ENCODE measurements at places on chromosomes 12 and 14.

DNA sequence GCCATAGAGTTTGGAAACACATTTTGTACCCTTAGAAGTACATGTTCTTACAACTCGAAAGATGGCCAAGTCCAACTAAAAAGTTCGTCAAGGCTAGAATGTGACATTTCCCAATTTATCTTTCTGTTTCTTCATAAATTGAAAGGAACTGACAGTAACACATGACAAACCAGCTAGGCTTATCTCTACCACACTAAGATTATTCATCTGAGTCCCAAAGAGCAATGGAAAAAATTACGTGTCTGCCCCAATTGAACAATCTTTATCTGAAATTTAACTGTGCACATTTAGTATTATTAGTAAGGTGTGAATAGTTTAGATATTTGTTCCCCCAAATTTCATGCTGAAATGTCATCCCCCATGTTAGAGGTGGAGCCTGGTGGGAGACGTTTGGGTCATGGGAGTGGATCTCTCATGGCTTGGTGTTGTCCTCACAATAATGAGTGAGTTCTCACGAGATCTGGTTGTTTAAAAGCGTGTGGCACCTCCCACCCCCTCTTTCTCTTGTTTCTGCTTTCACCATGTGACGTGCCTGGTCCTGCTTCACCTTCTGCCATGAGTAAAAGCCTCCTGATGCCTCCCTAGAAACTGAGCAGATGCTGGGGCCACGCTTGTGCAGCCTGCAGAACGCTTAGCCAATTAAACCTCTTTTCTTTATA is 13.3 kb downstream of the CPM start:
- DNase-seq: no peak

GRCh38 chr12:62728741-62729140 is 206.2 kb downstream of the PPM1H start:
- no peak for DNase-seq

GRCh38 chr14:63605041-63605532 is 36.6 kb downstream of the WDR89 start:
- no peak for DNase-seq

DNA sequence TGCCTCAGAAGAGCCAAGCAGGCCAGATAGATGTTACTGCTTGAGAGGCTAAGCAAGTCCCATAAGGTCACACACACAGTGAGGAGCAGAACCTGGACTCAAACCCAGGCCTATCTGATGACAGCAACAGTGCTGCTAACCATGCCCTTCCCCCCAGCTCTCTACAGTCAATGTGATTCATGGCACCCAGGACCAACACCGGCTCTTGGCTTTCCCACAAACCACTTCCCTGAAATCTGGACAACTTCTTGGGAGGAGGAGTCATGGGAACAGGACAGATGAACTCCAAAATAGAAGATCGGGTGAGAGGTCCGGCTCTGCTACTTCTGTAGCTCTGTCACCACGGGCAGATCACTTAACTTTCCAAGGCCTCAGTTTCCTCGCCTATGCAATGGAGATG is 716 bp upstream of the PTGDR start:
- DNase-seq: no peak

- no peak for DNase-seq
These were observed 45.6 kb downstream of the TRMT5 start for GRCh38 chr14:60935319-60935718.

GRCh38 chr14:42470427-42470719 is 863.7 kb downstream of the LRFN5 start:
- DNase-seq: no peak

DNA sequence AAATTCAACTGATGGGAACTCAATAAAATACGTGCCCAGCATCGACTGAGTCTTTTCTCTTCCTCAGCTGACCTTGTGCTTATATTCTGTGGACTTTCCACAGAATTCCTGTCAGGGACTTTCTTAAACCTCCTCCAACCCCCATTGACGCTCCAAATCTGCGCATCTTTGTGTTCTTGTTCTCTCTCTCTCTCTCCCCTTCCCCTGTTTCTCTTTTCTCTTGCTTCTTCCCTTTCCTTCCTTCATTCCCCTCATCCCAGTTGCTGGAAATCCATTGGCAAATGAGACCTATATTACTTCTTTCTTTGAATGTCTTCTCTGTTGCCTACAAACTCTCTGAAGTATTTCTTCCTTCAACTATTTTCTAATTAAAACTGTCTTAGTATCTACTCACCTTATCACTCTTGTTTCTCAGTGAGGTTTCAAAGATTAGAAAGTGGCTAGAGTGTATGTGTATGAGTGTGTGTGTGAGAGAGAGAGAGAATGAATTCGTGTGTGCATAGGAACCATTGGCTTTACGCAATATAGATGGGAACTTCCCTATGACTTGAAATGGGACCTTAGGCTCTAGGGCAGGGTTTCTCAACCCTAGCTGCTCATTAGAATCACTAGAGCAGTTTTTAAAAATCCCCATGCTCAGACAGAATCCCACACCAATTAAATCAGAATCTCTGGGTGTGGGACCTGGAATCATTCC is 41.8 kb upstream of the DHRS7 start:
- no peak for DNase-seq

DNA sequence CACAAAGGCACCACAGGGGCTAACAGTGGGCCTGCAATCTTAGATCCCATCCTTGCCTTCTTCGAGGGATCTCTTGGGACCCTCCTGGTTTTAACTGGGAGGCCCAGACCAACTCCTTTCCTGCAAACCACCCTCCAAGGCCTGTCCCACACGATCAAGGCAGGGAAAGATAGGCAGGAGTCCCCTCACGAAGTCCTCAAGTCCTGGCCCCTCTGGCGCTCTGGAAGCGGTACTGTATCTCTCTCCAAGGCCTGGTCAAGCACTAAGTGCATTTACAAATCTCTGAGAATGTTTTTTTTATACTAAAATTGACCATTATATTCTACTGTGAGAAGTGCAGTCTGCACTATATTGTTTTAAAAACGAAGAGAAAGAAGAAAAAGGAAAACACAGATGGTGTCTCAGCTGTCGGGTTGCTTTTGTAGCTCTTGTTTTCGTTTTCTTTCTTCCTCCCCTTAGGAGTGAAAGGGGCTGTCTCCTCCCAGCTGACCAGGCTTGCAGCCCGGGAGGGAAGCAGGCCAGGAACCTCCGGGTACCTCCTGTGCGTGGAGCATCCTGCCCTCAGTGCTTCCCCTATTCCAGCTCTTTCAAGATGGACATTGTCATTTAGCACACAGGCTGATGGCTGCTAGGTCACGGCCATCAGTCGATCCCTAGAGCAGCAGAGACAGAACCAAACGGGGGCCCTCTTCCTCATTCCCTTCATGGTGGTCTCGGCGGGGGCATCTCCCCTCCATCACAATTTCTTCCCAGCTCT is 56.7 kb downstream of the FAM222A start:
- DNase-seq: peak; percentile 66

DNA sequence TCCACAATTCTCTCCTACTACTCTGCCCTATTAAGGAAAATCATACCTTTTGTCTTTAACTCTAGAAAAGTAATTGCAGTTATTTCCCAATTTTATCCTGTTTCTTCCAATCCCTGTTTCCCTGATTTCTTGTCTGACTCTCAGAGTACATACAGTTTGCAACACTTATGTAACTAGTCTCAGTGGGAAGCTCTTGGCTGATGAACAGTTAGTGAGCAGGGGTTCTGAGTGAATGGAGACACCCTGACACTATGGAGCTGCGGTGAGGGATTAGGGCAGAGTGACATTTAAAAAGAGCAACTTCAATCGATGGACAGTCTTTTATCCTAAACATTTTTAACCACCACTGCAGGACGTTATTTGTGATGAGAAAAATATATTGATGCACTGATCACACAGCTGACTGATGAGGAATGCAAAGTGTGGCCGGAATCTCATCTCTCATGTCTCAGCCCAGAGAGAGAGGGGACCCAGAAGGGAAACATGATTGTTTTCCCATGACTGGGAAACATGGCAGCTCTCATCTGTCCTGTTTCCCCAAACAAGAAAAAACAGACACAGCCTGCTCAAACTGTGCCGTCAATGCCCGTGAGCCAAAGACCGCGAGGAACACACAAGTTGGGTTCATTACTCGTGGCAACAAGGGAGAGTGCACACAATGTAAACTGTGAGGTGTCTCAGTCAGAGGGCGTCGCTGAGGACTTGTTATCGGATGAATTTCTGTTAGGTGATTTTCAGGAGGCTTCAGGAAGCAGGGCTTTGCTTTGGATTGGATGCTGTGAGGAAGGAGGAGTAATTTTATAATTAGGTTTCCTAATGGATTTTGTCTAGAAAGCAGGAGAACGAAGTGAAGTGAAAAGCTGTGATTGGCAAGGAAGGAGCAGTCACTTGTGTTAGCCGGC is 5.2 kb upstream of the SLC6A13 start:
- DNase-seq: no peak

- no peak for DNase-seq
These were observed 6.7 kb upstream of the CMAS start for GRCh38 chr12:22039361-22039760.

DNA sequence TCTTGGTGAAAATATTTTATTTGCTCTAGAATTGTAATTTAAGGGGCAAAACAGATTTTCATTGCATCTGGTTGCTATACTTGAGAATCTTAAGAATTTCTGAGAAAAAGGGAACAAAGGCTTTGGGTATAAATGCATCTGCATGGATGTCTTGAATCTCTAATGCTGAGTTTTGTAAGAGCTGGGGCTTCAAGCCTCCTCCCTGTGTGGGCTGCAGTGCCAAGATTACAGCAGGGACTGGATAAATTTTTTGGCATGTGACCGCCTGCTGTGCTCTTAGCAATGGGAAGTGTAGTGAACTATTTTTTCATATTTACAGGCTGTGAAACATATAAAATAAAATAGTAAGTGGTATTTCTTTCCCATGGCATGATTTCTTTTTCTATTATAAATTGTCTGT is 70.0 kb downstream of the SLC38A6 start:
- DNase-seq: no peak

DNA sequence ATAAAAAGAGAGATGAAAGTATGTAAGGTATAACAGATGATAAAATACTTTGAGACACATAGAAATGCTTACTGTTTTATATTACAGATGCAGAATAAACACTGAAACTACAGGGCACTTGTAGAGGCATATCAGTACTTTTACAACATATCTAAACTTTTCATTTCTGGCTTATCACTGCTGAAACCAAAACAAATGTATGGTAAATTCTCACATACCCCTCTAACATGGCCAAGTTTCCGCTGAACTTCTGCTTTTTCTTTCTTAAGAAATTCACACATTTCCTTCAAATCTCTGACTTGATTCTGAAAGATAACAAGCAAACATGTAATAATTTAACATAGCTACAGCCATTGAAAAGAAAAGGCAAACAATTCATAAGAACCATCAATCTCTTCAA is 33.3 kb upstream of the C12orf50 start:
- DNase-seq: no peak

GRCh38 chr12:31591380-31591901 is 505 bp upstream of the DENND5B start:
- no peak for DNase-seq

DNA sequence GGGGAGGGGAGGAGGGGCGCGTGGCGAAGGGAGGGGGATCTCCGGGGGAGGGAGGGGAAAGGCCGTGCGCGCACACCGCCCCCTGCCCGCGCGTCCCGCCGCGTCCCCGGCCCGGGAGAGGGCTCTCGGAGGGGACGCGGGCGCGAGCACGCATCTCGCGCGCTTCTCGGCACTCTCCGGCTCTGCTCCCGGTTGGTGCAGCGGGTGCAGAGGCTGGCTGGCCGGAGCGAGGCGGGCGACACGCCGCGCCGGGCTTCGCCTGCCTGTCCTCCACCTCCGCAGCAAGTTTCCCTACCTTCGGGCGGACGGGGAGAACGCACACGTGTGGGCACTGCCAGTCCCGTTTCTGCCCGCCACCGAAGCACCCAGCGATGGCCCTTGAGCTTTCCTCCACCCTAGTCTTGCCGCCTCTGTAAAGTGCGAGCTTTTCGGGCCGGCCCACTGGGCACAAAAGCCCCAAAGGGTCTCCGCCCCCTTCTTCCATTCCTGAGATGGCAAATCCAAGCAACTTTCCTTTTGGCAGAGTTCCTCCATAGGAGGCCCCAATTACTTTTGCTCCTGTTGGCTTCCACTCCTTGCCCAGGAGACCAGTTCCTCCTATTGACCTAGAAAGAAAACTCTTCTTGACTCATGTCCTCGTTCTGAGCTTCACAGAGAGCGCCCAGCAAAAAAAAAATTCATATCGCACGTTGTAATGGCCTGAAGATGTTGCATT is 363 bp upstream of the CSAD start:
- DNase-seq: peak; percentile 63

DNA sequence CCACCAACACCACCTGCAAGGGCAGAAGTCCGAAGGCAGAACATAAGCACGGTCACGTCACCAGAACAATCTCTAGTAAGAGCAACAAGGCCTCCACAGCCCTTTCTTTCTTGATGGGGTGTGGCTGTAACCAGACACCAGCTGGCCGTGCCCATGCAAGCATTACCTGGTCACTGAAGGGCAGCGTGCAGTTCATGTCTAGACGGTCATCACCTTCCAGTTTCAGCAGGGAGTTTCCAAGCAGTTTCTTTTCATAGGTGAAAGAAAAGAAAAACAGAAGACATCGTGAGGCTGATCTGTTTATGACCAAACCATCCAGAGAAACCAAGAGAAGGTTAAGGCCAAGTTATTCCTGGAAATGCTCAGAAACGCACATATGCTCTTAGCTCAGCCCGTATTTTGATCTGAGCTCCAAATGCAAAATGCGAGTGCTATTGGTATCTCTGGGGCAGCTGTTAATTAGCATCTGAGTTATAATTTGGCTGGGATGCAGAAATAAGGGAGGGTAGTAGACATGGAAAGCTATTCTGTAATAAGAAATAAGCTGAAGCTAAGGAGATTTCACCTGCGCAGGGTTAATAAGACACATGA is 42.5 kb downstream of the PRKAB1 start:
- no peak for DNase-seq

GRCh38 chr14:73811164-73811503 is 40.5 kb upstream of the PTGR2 start:
- no peak for DNase-seq

DNA sequence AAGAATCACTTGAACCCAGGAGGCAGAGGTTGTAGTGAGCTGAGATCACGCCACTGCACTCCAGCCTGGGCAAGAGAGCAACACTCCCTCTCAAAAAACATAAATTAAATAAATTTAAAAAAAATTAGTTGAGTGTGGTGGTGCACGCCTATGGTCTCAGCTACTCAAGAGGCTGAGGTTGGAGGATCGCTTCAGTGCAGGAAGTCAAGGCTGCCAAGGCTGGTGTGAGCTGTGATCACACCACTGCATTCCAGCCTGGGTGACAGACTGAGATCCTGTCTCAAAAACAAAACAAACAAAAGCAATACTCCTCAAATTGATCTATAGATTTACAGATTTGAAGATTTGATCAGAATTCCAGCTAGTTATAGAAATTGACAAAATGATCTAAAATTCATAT is 92.7 kb upstream of the RESF1 start:
- DNase-seq: no peak
